ENCODE measurements at places on chromosomes 5 and 9. TPM values are rescaled to one million over a fixed set of nuclear protein-coding genes. Genes with fewer than 3 reads are reported as not detected.

The IL31RA gene
- not detected for total RNA-seq

The CNTLN gene
- 11.5 TPM for total RNA-seq

The RIOK2 gene
- 10.1 TPM for total RNA-seq

The RASGRF2 gene
- total RNA-seq = 3.3 TPM

The PTPA gene
- total RNA-seq = 42.6 TPM

The FLT4 gene
- 8.7 TPM for total RNA-seq

The FOXD4L6 gene
- not detected for total RNA-seq

The PTGES gene
- total RNA-seq = not detected

- H3K27me3 ChIP-seq = no peaks in the 10 kb centered on the region
- H3K36me3 ChIP-seq = no peaks in the 10 kb centered on the region
- no peak for DNase-seq
- no peak overlapping the region for H3K4me3 ChIP-seq
- H3K27ac ChIP-seq = no peak overlapping the region
Measured at GRCh38 chr5:93235761-93236160, 345.3 kb downstream of the NR2F1-AS1 start.

- H3K27ac ChIP-seq = no peak overlapping the region
- no peaks in the 10 kb centered on the region for H3K36me3 ChIP-seq
- no peak overlapping the region for H3K4me3 ChIP-seq
Measured at GRCh38 chr5:43729846-43730478, 127.0 kb downstream of the NNT start.

- no peak overlapping the region for H3K4me3 ChIP-seq
- no peak for DNase-seq
- H3K27me3 ChIP-seq = no peaks in the 10 kb centered on the region
- H3K4me1 ChIP-seq = no peaks in the 10 kb centered on the region
Measured at GRCh38 chr9:123064716-123065115, 31.2 kb downstream of the GPR21 start.

- no peak overlapping the region for H3K4me3 ChIP-seq
- no peak for DNase-seq
- H3K36me3 ChIP-seq = no peaks in the 10 kb centered on the region
- peaks cover 7% of the 10 kb centered on the region for H3K27me3 ChIP-seq
- H3K27ac ChIP-seq = no peak overlapping the region
Measured at GRCh38 chr5:158970569-158971014, 129.1 kb downstream of the EBF1 start.

- H3K36me3 ChIP-seq = no peaks in the 10 kb centered on the region
- H3K4me1 ChIP-seq = peaks cover 27% of the 10 kb centered on the region
- H3K27me3 ChIP-seq = no peaks in the 10 kb centered on the region
- H3K4me3 ChIP-seq = no peak overlapping the region
- peak; percentile 59 for DNase-seq
Measured at GRCh38 chr9:113966394-113966793, 90.3 kb downstream of the ZNF618 start.

- H3K27ac ChIP-seq = no peak overlapping the region
- no peak for DNase-seq
- H3K36me3 ChIP-seq = no peaks in the 10 kb centered on the region
- H3K4me3 ChIP-seq = no peak overlapping the region
- H3K27me3 ChIP-seq = no peaks in the 10 kb centered on the region
- no peaks in the 10 kb centered on the region for H3K4me1 ChIP-seq
Measured at GRCh38 chr5:83991566-83992224, 271.0 kb upstream of the HAPLN1 start.

- no peak overlapping the region for H3K27ac ChIP-seq
- H3K36me3 ChIP-seq = no peaks in the 10 kb centered on the region
- DNase-seq = no peak
- no peaks in the 10 kb centered on the region for H3K4me1 ChIP-seq
- no peaks in the 10 kb centered on the region for H3K27me3 ChIP-seq
Measured at GRCh38 chr5:110209401-110209800, 517.1 kb downstream of the TMEM232 start.

GRCh38 chr9:133499132-133499891 lies 20.4 kb upstream of the SLC2A6 start:
- no peak for DNase-seq
- no peaks in the 10 kb centered on the region for H3K36me3 ChIP-seq
- H3K27ac ChIP-seq = peak overlapping the region; percentile 38

GRCh38 chr5:90612919-90613318 lies 54.3 kb downstream of the ADGRV1 start:
- H3K27me3 ChIP-seq = no peaks in the 10 kb centered on the region
- H3K27ac ChIP-seq = no peak overlapping the region
- no peaks in the 10 kb centered on the region for H3K36me3 ChIP-seq
- H3K4me3 ChIP-seq = no peak overlapping the region
- no peak for DNase-seq
- no peaks in the 10 kb centered on the region for H3K4me1 ChIP-seq

- no peak for DNase-seq
- H3K4me3 ChIP-seq = no peak overlapping the region
- H3K4me1 ChIP-seq = no peaks in the 10 kb centered on the region
- no peak overlapping the region for H3K27ac ChIP-seq
- H3K27me3 ChIP-seq = no peaks in the 10 kb centered on the region
Measured at GRCh38 chr9:107386396-107386795, 103.2 kb downstream of the KLF4 start.

DNA sequence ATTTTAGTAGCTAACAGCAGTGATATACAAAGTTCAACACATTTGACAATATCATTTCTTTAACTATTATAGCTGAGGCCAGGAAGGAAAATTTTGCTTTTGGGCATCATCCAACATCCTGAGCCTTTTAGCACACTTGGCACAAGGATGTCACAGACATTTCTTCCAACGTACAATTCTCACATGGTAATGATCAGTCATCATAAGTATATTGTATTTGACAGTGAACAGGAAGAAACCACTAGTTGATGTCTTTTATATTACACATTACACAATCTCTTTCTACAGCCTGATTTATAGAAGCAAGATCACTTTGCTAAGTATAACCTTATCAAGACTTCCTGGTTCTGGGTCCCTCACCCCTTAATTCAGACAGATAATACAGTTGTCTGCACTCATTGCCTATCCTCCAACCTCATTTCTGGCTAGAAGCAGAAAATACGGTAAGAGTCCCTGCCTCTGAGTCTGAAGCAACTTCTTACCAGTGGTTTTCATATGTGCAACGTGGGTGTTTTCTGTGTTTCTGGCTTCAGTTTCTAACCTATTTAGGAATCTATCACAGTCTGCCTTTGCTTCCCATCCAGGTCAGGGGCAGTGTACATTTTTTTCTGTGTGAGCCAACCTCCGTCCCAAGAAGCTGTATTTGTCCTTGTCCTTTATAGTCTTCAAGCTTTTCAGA lies 167.8 kb downstream of the PAM start:
- DNase-seq = no peak
- H3K27ac ChIP-seq = no peak overlapping the region
- H3K27me3 ChIP-seq = no peaks in the 10 kb centered on the region
- H3K4me3 ChIP-seq = no peak overlapping the region

DNA sequence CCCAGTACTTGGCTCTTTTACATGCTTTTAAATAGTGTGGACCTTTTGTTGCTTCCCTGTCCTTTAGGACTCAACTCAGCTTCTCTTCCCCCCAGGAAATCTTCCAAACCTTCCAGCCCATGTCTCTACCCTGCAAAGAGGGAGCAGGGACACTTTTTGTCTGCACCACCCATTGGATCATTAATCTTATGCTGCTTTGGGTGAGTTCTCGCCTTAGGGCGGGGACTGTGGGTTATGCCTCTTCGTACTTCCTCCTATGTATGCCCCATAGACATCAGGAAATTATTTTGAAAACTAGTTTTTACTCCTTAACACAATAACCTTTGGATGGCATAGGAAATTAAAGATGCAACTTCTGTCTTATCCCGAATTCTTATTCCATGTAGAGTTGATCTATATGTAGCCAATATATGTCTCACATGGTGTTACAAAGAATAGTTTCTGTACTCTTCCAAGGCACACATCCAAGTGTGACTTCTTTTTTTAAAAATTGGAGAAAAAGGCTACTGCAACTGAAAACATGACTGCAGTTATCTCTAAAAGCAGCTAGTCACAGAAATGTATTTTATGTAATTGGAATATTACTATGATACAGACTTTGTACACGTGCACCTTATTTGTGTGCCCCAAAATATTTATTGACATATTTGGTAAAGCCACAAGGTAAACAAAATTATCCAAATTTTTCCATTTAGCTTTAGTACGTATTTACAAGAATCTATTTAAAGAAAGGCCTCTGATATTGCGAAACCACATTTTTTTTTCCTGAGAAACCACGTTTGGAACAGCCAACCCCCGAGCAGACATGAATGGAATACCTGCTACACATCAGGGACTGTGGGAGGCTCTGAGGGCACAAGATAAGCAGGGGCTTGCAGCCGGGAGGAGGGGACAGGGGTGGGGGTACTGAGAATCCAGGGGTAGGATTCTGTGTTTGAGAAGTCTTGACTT lies 133.6 kb downstream of the WDR41 start:
- no peaks in the 10 kb centered on the region for H3K36me3 ChIP-seq
- no peak for DNase-seq
- peaks cover 19% of the 10 kb centered on the region for H3K4me1 ChIP-seq
- H3K27ac ChIP-seq = no peak overlapping the region
- no peak overlapping the region for H3K4me3 ChIP-seq
- H3K27me3 ChIP-seq = no peaks in the 10 kb centered on the region

DNA sequence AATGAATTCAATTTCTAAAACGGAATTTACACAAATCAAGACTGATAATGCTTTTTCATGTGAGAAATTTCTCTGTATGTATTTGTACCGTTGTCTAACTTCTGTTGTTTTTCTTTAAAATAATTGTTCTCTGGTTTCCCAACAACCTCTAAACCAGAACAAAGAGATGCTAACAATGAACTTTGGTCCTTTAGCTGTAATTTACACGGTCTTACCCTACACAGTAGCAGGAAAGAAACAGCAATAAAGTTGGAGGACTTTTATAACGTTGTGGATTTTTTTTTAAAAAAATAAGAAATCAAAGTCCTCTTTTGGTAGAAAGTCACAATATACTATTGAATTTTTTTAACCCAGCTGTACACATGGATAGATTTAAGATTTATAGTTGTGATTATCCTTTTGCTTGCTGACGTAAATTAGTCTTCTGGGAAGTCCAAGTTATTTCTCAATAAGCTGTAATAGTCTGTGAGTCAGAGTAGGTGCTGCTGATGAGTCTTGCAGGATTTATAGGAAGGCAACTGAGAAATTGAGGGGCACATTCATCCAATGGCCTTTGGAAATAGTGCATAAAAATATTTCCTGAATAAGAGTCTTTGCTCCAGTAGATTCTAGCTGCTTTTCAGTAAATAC lies 76.8 kb upstream of the PCSK1 start:
- no peaks in the 10 kb centered on the region for H3K36me3 ChIP-seq
- no peaks in the 10 kb centered on the region for H3K27me3 ChIP-seq
- no peak for DNase-seq
- no peak overlapping the region for H3K27ac ChIP-seq

GRCh38 chr5:71757590-71758543 lies 38.8 kb downstream of the CARTPT start:
- no peaks in the 10 kb centered on the region for H3K36me3 ChIP-seq
- peak; percentile 50 for DNase-seq

DNA sequence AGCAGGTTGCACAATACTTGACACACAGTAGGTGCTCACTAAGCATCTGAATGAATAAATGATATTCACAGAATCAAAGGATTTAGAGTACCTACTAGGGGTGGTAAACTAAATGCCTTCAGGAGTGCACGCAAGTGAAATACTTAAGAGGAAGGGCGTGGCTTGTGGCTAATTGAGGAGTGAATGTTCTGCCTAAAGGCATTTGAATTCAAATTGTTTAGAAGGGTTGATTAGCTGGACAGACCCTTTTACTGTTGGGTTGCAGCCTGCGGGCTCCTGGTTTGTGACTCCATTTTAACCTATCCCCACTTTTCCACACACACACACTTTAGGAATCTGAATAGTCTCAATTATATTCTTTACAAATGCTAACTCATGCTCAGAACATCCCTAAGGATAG lies 63.1 kb downstream of the PPP2R2B start:
- no peaks in the 10 kb centered on the region for H3K27me3 ChIP-seq
- DNase-seq = no peak
- no peak overlapping the region for H3K4me3 ChIP-seq
- no peaks in the 10 kb centered on the region for H3K4me1 ChIP-seq

- H3K4me1 ChIP-seq = no peaks in the 10 kb centered on the region
- DNase-seq = no peak
- no peaks in the 10 kb centered on the region for H3K27me3 ChIP-seq
- H3K4me3 ChIP-seq = no peak overlapping the region
- H3K27ac ChIP-seq = no peak overlapping the region
- H3K36me3 ChIP-seq = no peaks in the 10 kb centered on the region
Measured at GRCh38 chr5:2658881-2659470, 92.5 kb downstream of the IRX2 start.

DNA sequence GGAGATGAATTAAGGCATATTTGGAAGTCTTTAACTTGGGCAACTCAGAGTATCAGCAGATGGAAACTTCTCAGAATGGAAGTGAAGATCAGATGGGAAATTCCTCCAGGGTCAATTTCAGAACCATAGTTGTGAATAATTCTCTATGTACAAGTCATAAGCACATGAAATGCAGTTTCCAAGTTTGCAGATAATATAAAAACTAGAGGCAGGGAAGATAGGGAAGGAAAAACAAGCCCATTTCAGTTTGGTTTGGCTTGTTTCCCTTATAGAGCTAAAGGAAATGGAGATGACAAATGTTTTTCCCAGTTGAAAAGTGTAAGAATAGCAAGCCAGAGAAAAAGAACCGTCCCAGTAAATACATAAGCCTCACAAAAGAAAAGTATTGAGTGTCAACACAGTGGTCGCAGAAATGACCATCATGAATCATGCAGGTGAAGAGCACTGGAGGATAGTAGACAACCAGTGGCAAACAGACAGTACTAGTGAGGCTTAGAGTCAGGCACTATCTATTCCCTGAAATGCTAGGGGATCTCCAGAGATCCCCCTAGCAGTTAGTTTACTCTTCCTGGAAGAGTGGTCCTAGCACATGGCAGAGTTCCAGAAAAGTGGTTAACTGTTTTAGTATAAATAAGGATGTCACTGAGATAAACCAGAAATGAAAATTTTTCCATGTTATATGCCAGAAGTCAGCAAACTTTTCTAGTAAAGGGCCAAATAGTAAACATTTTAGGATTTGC lies 245.9 kb downstream of the SAXO1 start:
- DNase-seq = no peak
- H3K4me3 ChIP-seq = no peak overlapping the region
- no peak overlapping the region for H3K27ac ChIP-seq
- H3K27me3 ChIP-seq = no peaks in the 10 kb centered on the region
- no peaks in the 10 kb centered on the region for H3K36me3 ChIP-seq
